ENCODE measurements at places on chromosomes 12 and 14.

- no peak for DNase-seq
These were observed 108.9 kb downstream of the DERA start for GRCh38 chr12:16020031-16020430.

GRCh38 chr12:114752217-114752616, 68.2 kb upstream of the TBX3 start:
- DNase-seq, result no peak

DNA sequence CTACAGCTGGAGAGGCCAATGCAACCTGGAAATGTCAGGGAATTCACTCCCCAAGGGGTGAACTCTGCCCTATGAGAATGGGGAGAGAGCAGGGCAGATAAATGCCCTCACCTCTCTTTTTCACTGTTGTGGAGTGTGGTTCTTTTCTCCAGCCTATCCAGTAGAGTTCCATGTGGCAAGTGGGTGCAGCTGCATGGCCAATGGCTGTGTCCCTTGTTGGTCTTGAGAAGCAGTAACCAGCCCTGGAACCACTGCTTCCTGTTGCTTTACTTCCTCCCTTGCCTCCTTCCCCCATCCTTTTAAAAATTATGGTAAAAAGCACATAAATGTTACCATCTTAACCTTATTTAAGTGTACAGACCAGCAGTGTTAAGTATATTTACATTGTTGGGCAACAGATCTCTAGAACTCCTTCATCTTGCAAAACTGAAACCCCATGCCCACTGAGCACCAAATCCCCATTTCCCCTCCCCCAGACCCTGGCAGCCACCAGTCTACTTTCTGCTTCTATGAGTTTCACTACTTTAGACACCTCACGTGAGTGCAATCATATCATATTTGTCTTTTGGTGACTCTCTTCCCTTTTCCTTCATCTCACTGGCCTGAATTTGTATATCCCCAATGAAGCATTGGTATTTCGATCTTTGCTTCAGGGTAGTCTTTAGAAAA, 77.0 kb upstream of the GRIP1 start:
- DNase-seq, result no peak

DNA sequence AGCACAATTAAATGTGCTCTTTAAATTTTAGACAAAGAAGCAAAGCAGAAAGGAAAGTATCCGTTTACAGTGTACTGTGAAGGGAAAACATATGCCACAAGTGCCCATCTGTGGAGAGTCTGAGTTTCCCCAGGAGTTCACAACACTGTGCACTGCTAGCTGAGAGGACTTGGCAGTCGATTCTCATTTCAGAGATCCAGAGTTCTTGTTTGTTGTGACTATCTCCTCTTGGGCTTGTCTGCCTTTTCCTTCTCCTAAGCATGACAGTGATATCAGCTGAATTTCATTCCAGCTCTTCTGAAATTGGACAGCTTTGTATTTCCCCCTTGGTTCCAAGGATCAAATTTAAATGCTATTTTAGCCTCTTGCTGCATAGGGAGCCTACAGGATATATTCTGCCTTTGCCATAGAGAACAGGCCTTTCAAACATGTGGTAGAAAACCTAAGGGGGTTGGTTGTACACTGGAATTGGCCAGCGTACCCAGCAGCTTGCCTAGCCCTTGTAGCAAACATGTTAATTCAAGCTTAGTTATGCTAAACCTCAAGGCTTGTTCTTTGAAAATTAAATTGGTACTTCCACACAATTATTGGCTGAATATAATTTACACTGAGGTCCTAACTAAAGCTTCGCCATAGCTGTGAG, 259.2 kb upstream of the NOVA1 start:
- DNase-seq, result no peak

DNA sequence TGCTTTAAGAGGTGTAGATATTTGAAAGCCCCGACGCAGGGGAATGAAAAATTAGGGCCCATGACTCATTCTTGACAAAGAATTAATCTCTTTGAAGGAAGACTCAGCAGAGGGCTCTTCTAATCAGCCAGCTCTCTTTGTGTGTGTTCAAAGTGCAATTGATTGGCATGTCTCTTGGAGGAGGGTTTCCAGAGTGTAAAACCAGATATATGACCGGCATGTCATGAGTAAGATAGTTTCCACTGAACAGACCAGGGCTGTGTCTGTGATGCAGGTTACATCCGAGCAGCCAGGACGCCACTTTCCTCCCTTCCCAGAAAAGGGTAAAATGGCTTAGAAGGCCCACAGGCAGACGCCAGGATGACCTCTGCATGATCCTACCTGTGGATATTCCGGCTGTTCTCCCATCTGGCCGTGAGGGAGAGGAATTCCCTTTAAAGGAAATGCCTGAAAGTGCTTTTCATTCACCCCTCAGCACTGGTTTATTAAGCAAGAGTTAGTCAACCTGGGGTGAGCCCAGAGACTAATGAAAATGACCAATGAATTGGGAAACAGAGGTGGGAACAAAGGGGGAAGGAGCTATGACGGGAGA, 7.2 kb upstream of the KRT75 start:
- no peak for DNase-seq

- DNase-seq, result no peak
These were observed 104.0 kb downstream of the STAB2 start for GRCh38 chr12:103691063-103691462.

DNA sequence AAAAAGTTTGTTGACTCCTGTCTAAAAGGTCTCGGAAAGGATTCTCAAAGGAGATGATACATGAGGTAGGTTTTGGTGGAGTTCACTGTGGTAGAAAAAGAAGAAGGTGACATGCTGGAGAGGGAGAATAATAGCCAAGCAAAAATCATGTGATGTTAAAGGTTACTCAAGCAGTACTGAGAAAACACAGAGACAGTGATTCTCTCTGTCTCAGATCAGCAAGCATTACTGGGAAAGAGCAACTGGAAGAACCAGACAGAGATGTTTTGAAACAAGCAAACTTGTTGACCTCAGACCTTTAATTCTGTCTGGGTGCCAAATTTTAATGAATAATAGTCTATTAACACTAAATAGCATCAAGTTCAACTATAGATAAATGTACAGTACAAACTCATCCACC, 183.5 kb upstream of the PLEKHG7 start:
- DNase-seq, result no peak

- peak; percentile 39 for DNase-seq
These were observed 51.9 kb upstream of the NUDT4 start for GRCh38 chr12:93325855-93326254.

- DNase-seq, result no peak
These were observed 232.4 kb upstream of the FBXO33 start for GRCh38 chr14:39664646-39665045.

DNA sequence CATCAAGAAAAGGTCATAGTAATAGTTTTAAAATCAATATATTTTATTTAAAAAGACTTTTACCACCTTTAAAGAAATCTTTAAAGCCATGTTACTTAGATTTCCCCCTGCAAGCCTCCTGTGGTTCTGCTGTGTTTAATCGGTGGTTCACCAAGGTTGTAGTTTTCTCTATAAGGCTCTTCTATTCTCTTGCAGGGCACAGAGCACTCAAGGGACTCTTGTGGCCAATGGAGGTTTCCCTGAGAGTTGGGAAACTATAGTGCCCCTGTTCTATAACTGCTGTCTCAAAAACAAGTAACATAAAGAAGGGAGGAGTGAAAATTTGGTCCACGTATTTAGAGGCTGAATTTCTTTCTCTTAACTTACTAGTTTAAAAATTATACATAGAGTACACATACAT, 25.0 kb downstream of the DACT1 start:
- DNase-seq, result no peak

- DNase-seq, result no peak
These were observed 27.0 kb downstream of the BTBD7 start for GRCh38 chr14:93305725-93306418.

GRCh38 chr14:24430143-24430681, 458 bp downstream of the KHNYN start:
- peak; percentile 92 for DNase-seq

GRCh38 chr12:118404876-118405521, 28.6 kb downstream of the SUDS3 start:
- peak; percentile 45 for DNase-seq

Measured in AG08396 (cell line).